HuH-7.5 (cell line): ENCODE measurements at places on chromosomes 12 and 14.

- peak; percentile 14 for DNase-seq
These were observed 1.4 kb upstream of the PHC1 start for GRCh38 chr12:8912914-8913313.

- DNase-seq, result no peak
These were observed 111.9 kb downstream of the PAX9 start for GRCh38 chr14:36773558-36773957.

GRCh38 chr12:49903700-49904423 lies at the start of gene FAIM2:
FAIM2 (minus strand) TSS chr12:49903900; CDS start chr12:49903792, 108 bp downstream.
- no peak for DNase-seq

DNA sequence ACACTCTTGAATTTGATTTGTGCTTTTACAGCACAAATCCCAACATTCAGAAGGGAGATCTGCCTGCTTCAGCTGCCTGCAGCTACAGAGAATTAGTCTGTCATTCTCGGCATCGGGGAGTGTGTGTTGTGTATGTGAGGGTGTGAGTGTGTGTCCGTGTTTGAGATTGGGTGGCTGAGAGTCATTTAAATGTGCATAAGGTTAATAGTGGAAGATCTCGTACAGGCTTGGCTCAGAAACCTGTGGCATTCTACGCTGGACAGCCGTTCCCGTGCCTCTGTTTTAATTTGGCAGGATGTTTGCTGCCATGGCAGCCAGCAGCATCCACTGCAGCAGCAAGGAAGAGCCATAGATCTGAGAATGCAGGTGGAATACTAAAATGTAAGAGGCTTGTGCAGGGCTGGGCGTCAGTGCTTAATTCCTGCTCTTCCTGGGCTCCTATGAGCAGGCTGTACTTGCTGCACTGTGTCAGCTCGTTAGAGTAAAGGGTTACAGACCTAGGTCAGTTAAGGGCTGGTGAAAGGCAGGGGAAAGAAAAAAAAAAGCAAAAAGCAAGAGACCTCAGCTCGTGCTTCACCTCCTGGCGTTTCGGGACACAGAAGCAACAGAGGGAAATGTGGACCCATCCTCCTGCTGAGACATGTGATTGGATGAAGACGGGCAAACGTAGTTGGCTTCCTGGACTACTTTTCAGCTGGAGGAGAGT lies 205.4 kb downstream of the NAV3 start:
- DNase-seq, result no peak

DNA sequence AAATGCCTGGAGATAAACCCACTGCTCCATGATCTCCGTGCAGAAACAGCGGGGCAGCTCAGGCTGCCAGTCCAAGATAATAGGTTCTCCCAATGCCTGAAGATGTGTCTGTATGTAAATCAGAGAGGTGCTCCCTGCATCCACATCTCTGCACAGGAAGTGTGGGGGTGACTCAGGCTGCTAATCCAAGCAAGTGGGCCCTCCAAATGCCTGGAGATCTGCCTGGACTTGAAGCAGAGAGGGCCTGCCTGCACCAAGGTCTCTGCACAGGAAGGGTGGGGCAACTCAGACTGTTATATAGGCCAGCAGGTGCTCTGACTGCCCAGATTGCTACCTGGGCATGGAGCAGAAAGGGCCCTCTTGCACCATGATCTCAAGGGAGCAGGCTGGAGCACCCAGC lies 504.7 kb downstream of the LRFN5 start:
- no peak for DNase-seq
